Common myeloid progenitor, CD34-positive (primary cell): ENCODE measurements at places on chromosomes 6 and 20.

DNA sequence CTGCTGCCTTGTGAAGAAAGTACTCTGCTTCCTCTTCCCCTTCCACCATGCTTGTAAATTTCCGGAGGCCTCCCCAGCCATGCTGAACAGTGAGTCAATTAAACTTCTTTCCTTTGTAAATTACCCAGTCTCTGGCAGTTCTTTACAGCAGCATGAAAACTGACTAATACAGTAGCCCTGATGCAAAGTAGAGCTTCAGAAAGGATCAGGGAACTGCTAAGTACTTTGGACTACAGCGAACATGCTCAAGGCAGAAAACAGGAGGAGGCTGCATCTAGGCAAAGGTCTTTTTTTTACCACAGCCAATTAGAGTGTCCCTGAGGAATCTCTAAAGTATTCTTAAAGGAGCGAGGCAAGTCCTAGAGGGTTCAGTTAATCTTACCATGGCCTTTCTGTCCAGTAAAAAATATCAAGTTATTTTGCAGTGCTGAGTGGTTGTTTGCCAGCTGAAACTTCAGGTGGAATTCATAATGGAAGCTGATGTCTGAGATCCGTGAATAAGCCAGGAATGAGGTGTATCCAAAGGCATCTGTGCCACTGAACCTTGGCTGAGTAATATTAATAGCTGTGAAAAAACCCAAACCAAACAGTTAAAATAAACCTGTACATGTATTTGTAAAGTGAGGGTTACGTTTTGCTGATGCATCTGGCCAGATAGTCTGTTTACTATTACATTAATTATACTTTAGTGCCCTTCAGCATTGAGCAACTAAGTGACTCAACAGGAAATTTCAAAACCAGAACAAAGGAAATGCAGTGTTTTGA, 170.4 kb downstream of the PHF3 start:
- peak; percentile 52 for DNase-seq

DNA sequence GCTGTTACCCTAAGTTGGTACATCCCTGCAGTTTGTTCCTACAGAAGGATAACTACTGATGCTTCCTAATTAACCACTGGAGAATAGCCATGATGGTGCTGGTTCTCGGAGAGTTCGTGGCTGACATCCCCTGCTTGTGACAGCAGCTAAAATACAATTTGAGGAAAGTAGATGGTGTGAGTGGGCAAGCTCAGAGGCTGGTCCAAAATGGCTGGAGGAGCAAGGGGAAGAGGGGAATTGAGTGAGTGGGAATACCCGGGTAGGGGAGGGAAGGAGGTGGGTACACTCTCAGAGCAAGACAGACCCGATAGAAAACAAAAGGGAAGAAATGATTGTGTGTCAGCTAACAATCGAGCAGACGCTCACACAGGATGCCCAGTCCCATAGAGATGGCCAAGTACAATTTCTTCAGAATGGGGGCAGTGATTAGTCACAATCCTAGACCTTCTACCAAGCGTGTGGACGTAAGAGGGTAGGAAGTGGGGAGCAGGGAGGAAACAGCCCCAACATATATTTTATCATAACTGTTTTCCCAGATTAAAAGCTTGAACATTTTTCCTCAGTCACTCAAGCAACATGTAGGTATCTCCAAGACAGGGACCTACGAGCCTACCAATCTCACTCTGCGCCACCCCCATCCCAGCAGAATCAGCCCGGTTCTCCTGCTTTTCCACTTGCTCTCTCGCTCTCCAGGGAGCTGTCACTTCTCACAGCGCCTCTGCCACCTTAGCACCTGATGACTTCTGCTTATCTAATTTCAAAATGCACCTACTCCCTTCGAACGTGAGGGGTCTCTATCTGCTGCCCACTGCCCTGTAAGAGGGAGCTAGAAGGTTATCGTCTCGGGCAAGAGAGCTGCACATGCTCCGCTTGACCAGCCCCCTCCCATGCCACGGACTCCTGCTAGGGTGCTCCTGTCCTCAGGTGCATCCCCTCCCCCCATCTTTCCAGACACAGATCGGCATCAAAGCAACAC, 26.2 kb downstream of the RIPOR2 start:
- DNase-seq = no peak

- DNase-seq = peak; percentile 65
Measured at GRCh38 chr20:33211817-33212424, 5.2 kb upstream of the BPIFA3 start.

GRCh38 chr20:46640536-46641311, 10.5 kb downstream of the SLC13A3 start:
- no peak for DNase-seq

DNA sequence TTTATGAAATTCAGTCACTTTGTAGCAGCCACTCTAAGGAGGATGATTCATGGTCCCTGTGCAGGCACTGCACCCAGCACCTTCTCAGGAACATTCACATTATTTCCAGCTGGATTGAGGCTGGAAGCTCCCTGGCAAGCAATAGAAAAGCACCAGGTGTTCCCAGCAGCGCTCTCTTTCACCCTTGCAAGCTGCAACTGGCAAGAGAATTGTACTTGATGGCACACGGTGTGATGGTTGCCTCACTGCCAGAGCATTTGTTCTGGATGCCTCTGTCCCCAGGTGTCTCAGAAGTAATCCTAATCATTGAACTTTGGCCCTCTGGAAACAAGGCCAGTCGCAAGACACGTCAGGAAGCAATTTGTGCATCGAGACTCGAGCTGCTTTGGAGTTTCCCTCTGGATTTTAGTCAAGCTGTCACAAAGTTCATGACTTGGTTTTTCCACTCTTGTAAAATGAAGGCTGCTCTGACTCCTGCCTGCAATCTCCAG, 24.9 kb upstream of the PHACTR2 start:
- no peak for DNase-seq

- DNase-seq = no peak
Measured at GRCh38 chr6:147105786-147106185, 98.4 kb upstream of the STXBP5 start.

DNA sequence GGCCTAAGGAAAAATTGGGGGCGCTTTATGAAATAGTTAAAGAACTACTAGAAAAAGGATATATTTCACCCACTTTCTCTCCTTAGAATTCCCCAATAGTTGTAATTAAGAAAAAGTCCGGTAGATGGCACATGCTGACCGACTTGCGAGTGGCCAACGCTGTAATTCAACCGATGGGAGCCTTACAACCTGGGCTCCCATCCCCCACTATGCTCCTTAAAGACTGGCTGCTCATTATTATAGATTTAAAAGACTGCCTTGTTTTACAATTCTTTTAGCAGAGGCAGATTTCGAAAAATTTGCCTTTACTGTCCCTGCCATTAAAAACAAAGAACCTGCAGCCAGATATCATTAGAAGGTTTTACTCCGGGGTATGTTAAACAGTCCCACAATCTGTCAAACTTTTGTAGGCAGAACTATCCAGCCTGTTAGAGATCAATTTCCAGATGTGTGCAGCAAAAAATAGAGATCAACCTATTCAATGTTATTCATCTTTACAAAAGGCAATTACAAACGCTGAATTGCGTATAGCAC, 58.5 kb upstream of the PRSS16 start:
- peak; percentile 81 for DNase-seq
